Activated T-helper 1 cell treated with anti-CD3 and anti-CD28 coated beads, Interleukin-12 subunit alpha, Interleukin-12 subunit beta, Interleukin-2, Interleukin-4 antibody, amounts not matched to agents 30 ng/mL and 10 ng/mL and 1 ng/mL, durations not matched to agents 14 hours and 24 hours and 36 hours (primary cell): ENCODE measurements at places on chromosomes 7 and 10. TPM values are rescaled to one million over a fixed set of nuclear protein-coding genes. Genes with fewer than 3 reads are reported as not detected.

DNA sequence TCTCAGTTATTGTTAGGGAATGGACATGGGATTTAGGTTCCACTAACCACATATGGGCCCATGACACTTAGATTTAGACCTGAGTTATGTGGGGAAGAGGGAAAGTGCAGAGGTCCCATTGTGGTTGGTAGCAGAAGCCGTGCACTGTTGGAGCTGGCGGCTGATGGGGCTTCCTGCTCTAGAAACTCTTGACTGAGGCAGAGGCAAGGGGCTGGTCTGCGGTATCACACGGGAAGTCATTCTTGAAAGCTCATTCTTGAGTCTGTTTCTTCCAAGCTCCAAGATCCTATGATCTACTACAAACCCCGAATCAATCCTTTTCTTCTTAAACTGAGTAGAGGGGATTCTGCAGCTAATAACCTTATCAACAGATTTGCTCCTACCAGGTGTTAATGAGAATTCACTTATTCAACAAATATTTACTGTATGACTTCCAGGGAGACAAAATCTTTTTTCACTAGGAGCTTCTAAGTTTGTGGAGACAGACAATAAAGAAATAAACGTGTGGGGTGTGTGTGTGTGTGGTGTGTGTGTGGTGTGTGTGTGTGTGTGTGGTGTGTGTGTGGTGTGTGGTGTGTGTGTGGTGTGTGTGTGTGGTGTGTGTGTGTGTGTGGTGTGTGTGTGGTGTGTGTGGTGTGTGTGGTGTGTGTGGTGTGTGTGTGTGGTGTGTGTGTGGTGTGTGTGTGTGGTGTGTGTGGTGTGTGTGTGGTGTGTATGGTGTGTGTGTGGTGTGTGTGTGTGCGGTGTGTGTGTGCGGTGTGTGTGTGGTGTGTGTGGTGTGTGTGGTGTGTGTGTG lies 57.1 kb downstream of the AOC1 start:
- DNase-seq = no peak

GRCh38 chr7:75776295-75776971 lies 4.4 kb upstream of the CCL26 start:
- peak; percentile 24 for DNase-seq

The KCP gene
- not detected in 2 replicates for total RNA-seq

DNA sequence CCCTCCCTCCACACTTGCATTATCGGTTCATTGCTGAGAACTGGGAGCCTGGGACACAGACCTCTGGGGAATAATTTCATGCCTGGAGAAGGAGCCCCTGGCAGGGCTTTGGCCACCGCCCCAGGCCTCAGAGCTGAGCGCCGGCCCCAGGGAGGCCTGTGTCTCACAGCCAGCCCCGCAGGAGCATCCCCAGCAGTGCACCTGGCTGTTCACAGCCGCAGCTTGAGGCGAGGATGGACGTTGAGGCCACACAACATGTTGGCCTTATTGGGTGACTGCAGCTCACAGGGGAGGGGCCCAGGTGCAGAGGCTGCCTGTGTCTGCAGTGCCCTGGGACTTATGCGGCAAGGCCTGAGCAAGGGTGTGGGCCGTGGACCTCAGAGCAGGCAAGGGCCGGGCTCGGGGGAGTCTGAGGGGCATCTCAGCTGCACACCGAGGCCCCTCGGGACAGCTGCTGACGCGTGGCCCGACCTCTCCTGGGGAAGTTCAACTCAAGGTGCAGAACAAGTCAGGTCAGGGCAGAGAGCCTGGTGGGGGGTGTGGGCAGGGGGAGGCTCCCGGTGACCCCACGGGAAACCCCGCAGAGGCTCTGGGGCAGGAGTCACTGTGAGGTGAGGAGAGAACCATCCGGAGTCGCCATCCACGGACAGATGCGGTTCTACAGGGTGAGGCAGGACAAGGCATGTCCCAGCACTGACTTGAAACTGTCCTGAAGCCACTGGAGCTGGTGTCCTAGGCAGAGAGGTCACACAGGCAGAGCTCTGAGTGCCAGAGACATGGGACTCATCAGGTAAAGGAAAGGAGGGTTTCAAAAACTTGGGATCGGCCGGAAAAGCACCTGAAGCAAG lies 13.1 kb upstream of the UBE3C start:
- DNase-seq = no peak

GRCh38 chr10:70657041-70657440 lies 15.3 kb upstream of the ADAMTS14 start:
- DNase-seq = no peak

DNA sequence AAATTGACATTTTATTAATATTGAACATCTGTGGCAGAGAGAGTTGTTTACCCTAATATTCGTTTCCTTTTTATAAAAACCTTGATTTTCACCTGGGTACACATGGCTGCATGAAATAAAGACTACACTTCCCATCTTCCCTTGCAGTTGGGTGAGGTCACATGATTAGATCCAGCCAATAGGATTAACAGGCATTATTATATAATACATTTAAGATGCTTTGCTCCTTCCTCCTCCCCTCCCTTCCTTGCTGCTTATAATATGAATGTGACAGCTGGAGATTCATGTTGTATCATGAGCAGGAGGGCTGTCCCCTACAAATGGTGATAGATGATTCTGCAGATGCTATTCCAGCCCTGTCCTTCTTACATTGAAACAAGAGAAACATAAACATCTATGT lies 146.6 kb downstream of the SH2D4B start:
- no peak for DNase-seq

The PANK1 gene
- total RNA-seq = 3.2 and 4.8 TPM in 2 replicates

- no peak for DNase-seq
Observed at GRCh38 chr10:132817701-132818211, 31.8 kb upstream of the NKX6-2 start.

GRCh38 chr10:11517150-11517549 lies 94.3 kb downstream of the USP6NL start:
- no peak for DNase-seq

GRCh38 chr10:24215196-24215595 lies 6.3 kb downstream of the KIAA1217 start:
- DNase-seq = no peak
